Spinal cord (tissue), 10 donors: ENCODE measurements at places on chromosomes 3 and 15.

DNA sequence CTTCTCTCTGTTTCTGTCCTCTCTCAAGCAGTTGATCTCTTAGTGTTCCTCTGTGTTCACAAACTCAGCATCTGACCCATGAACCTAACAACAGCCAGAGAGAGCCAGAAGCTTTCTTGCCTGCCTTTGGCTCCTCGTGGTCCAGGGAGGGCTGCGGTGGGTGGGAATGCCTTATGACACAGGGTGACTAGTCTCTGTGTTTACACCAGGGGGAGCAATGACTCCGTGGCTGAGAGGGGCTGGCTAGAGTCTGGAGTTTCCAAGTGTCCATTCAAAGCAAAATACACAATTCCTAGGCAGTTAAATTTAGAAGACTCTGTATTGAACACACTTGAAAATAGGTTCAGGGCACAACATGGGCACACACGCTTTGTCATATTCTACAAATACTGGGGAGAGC lies 370.0 kb upstream of the FRG2C start:
- DNase-seq: no peak

DNA sequence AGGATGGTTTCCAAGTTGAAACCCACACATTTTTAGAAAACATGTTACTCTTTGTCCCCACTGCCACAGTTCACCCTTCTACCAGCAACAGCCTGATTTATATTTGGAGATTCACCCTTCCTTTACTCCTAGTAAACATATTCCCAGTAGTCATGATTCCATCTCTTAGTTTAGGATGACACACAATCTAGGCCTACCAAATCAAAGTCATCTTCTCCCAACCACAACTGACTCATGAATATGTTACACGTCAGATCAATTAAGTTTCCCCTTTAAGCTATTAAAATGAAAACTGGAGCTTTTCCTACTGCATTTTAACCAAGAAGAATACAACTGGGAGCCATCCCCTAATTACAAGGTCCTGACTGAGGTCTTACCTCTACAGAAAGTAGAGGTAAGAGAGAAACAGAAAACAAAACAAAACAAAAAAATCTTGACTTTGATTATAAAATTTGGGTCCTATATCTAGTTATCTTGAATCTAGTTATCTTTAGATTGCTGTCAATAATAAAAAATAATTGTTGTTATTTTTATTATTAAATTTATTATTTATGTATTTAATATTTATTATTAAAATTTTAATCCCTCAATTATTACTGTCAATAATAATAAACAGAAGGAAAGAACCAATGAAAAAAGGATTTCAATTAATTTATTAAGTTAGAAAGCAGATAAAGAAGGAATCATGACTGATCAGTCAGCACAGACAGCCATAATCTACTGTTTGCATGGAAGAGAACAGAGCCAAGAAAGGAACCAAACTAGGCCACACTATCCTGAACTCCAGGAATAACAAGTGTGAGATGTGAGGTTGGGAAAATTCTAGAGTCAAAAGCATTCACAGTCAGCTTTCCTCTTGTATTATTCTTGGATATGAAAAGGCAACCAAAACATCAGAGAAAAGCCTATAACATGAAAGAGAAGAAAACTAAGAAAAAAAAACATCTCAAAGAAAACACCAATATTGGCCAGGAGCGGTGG lies 12.5 kb downstream of the DPH6 start:
- no peak for DNase-seq

- DNase-seq: no peak
Observed at GRCh38 chr3:151688571-151688970, 45.2 kb upstream of the AADACL2 start.

- DNase-seq: no peak
Observed at GRCh38 chr3:8766148-8766547, 3.3 kb downstream of the OXTR start.

DNA sequence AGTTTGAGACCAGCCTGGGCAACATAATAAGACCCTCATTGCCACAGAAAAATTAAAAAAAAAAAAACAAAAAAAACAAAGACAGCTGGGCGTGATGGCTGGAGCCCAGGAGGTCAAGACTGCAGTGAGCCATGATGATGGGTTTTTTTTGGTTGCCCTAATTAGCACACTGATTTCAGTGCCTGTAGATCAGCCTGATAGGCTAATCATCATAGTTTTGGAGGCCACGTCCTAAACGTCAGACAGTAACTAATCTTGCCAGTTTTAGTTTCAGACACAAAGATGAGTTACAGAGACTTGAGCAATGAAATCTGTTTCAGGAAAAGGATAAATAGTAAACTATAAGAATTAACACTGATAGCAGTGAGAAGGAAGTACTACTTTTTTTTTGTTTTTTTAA lies 55.4 kb downstream of the LRCH3 start:
- DNase-seq: no peak

DNA sequence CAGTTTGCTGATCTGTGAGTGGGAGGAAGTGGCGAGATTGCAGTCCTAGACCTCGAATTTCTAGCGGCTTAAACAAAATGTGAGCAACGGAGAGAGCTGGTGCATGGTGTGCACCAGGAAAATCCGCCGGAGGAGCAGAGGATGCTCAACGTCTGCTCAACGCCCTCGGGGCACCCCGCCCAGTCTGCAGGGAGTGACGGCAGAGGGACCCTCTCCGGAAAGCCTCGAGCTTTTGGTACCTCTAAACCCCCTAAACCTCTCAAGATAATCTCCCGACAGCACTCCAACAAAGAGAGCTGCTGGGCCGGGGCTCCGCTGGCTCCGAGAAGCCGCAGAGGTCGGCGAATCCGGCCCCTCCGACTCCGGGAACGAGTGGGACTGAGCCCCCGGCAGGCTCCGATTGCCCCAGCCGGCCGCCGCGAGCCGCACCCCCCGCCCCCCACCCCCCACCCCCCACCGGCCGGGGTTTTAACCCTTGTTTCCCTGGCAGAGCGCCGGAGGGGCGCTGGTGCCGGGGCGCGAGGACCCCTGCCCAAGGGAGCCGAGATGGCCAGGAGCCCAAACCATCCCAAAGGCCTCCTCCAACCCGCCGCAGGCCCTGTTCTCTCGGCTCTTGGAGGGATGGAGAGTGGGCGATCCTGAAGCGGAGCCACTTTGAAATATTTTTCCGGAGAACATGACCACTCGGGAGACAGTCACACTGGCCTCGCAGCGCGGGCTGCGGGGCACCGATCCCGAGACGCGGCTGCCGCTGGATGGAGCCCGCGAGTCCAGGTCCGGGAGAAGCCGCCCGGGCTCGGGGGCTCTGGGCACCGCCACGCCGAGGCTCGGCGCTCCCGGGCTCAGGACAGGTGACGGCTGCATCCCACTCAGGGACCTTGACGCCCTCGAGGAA lies 1.5 kb downstream of the MEGF11 start:
- no peak for DNase-seq

DNA sequence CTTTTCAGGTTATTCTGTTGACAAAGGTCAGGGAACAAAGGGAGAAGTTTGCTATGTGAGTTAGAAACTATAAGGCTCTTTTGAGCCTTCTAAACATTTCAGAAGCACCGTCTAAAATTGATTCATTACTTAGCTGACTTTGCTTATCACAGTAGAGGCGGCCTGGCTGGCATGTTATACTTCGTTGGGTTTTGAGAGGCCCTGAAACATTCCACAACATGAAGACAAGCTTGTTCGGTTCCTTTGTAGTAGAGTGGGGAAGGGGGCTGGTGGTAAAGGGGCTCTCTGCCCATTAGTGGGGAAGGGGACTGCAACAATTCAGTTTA lies 23.6 kb downstream of the ZBTB38 start:
- no peak for DNase-seq

DNA sequence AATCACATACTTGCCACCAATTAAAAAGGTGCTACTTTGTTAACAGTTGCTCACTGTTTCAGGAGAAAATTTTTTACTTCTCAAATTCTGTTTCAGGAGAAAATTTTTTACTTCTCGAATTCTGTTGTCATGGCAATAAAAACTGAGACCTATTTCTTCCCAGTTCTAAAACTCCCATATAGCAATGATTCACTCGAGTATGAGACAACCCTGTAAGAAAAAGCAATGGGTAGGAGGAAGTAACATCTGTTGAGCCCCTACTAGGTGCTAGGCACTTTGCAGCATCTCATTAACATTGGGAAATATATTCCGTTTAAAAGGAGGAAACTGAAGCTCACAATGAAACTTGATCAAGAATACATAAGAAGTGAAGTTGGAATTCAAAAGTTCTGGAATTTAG lies 35.1 kb upstream of the IGSF11 start:
- DNase-seq: no peak

GRCh38 chr3:185308126-185308754 lies 54.4 kb upstream of the EHHADH start:
- peak; percentile 18 for DNase-seq

GRCh38 chr15:96412906-96413231 lies 82.4 kb downstream of the NR2F2 start:
- DNase-seq: no peak

DNA sequence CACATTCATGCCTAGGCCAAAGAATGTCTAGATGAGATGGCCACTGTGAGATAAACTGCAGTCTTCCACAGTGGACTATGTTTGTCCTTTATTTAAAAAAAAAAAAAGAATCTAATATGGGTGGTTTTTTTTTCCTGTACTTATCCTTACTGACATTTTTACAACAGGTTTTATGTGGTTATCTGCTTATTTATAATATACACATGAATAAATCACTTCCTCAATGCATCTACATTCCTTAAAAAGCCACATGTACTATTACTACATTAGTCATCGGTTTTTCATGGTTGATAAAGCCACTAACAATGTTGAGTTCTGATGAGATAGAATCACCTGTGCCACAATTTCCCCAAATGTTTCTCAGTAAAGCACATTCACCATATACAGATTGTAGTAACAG lies 341.3 kb upstream of the THBS1 start:
- no peak for DNase-seq

DNA sequence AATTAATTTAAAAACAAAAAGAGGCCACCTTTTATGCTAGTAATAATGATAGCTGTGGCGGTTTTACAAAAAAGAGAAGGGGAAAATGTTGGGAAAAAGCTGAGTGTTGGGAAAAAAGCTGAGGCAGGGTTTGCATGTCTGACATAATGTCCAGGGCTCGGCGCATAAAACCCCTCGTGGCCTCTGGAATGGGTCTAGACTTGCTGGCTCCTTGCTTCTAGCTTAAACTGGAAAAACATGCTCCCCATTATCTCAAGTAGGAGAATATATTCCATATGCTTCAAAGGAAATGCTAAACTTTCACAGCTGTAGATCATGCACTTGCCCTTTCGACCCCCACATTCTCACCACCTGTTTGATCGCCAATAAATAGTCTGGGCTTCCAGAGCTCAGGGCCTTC lies 53.0 kb downstream of the CYP19A1 start:
- no peak for DNase-seq

GRCh38 chr15:68653031-68653635 lies 74.3 kb downstream of the CORO2B start:
- no peak for DNase-seq

- DNase-seq: no peak
Observed at GRCh38 chr15:64747578-64747977, 27.8 kb downstream of the RBPMS2 start.

- DNase-seq: no peak
Observed at GRCh38 chr3:114764056-114764492, 383.0 kb downstream of the ZBTB20 start.

DNA sequence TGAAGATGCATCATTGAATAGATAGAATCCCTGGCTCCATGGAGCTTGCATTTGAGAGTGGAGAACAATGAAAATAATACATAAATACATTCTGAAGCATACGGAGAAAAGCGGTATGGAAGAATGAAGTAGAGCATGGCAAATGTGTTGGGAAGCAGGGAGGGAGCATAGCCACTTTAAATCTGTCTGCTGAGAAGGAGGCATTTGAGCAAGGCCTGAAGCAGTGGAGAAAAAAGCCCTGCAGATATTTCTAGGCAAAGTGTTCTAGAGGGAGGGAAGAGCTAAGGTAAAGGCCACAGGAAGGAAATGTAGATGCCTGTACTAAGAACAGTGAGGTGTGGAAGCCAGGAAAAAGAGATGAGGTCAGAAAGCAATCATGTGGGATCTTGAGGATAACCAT lies 484.8 kb downstream of the CNTN3 start:
- no peak for DNase-seq

- no peak for DNase-seq
Observed at GRCh38 chr15:96431786-96432185, 101.3 kb downstream of the NR2F2 start.

DNA sequence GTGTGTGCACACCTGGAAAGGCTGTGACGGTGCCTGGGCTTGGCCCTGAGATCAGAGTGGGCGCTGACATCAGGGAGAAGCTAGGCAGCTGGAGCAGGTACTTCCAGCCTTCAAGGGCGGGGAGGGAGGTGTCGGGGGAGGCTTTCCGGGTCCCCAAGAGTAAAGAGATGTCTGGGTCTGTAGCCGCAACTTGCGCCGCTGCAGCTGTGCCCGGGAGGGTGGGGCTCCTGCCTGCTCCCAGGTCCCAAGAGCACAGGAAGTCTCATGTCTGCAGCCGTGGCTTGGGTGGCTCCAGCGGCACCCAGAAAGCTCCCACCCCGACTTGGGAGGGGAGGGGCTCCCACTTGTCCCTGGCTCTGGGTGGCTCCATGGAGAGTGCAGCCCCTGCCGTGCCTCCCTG lies 103.2 kb upstream of the BNIP2 start:
- no peak for DNase-seq

- DNase-seq: peak; percentile 67
Observed at GRCh38 chr3:180036092-180036670, 556 bp downstream of the PEX5L start.

GRCh38 chr3:130748981-130749380 lies 2.4 kb upstream of the PIK3R4 start:
- DNase-seq: no peak

DNA sequence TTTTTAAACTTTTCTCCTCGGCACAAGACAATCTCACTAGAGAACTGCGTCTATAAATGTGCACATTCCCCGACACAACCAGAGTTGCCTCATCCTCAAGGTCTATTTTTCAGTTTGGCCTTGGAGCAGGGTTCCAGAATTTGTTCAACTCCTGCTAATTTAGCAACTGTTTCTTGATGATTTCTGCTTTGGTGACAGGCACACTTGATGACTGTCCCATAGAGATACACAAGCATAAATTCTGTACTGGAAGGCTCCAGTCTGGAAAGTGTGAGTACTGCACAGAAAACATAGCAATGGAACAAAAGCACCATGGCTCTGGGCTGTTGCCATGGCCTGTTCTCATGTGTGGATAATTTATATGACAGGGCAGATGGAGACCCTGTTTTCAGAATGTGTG lies 379.6 kb upstream of the PDZRN3 start:
- DNase-seq: no peak

- no peak for DNase-seq
Observed at GRCh38 chr15:31563421-31563820, 236.8 kb downstream of the KLF13 start.

DNA sequence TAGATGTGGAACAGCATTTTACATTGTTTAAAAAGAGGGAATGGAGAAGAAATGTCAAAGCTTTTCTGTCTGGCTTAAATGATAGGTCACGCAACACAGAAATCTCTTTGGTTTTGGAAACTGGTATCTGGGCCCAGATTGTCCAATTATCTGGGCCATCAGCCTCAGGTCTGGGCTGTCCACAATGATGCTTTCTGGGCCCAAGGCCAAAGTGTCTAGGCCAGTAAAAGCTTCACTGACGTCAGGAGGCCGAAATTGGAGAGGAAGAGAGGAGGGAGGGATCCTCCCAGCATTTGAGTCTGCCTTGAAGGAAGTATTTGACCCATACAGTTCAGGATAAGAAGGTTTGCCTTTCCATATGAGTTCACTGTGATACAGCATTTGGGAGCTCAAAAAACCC lies 60.7 kb upstream of the ALDH1A3 start:
- peak; percentile 5 for DNase-seq

GRCh38 chr15:68204776-68205557 lies at the start of gene CALML4:
TSS of gene CALML4 (minus strand) at chr15:68205332. CDS start at chr15:68205247, 85 bp downstream.
- DNase-seq: no peak
